ENCODE measurements at places on chromosomes 2 and 18.

DNA sequence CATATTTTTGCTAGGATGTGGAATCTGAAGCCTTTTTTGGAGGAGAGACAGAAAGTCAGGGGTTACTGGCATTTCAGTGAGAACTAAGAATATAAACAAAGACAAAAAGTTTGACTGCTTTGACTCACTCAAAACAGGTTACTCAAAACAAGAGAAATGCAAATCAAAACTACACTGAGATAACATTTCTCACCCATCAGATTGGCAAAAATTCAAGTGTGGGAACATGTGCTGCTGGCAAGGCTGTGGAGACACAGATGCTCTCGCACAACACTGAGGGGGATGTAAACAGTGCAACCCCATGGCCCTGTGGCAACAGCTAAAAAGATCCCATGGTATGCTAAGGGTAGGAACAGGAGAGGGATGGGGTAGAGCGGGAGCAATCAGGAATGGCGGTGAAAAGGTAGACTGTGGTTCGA lies 86.6 kb downstream of the DTNB start:
- peak; percentile 12 for DNase-seq

DNA sequence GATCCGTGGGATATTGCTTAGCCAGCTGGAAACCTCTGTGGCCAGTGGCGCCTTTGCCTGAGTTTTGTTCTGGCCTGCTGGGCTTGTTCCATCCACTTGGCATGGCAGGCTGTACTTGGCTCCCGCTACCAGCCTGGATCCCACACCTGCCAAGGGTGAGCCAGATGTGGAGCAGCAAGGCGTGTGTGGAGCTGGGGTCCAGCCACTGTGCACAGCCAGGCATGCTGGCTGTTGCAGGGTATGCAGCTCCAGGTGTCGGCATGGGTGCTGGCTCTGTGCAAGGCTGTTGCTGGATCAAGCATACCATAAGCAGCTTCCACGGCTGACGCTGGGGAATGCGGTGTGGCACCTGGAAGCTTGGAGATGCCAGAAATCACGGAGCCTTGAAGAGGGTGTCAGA lies 34.5 kb downstream of the PTPN4 start:
- no peak for DNase-seq

DNA sequence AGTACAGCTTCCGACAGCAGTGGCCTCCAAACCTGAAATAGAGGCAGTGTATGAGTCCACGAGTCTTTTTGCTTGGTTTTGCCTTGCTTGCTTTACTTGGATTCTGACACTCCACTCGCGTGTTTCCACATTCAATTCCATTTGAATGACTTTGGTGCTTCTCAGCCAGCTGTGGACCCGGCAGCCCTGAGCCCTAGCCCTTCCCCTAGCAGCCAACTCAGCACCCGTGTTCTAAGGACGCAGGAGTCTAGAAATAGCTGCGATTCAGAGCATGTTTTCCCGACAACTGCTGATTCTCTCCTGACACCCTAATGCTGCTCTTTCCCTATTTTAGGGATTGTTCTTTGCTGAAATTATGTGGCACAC lies 20.6 kb downstream of the LRRFIP1 start:
- DNase-seq, result no peak

GRCh38 chr18:37551249-37551648 lies 14.3 kb downstream of the CELF4 start:
- DNase-seq, result no peak

DNA sequence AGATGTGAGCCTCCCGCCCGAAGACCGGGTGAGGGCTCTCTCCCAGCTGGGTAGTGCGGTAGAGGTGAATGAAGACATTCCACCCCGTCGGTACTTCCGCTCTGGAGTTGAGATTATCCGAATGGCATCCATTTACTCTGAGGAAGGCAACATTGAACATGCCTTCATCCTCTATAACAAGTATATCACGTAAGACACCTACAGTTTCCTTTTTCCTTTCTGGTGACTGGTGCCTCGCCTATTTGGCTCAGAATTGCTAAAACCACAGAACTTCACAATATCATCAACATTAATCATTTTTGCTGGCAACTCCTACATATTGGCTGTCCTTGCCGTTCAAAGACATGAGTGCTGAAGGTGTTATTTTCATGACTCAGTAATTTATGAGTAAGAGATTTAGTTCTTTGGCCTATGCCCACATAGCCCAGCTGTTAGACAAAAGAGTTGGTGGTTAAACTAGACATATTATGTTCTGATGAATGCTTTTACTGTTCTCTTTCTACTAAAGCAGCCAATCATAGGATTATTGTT lies 2.2 kb downstream of the STAMBP start:
- DNase-seq, result peak; percentile 27

GRCh38 chr2:68734688-68735525 lies at the start of gene ARHGAP25:
Gene ARHGAP25, plus strand, starts transcription at chr2:68734811. Its CDS starts 389 bp downstream, at chr2:68735200.
- peak; percentile 47 for DNase-seq

All from stimulated activated CD8-positive, alpha-beta memory T cell treated with anti-CD3 and anti-CD28 coated beads, Interleukin-15, amount 100 ng/mL, for 48 hours (primary cell).